ENCODE measurements at places on chromosomes 7 and 10.

DNA sequence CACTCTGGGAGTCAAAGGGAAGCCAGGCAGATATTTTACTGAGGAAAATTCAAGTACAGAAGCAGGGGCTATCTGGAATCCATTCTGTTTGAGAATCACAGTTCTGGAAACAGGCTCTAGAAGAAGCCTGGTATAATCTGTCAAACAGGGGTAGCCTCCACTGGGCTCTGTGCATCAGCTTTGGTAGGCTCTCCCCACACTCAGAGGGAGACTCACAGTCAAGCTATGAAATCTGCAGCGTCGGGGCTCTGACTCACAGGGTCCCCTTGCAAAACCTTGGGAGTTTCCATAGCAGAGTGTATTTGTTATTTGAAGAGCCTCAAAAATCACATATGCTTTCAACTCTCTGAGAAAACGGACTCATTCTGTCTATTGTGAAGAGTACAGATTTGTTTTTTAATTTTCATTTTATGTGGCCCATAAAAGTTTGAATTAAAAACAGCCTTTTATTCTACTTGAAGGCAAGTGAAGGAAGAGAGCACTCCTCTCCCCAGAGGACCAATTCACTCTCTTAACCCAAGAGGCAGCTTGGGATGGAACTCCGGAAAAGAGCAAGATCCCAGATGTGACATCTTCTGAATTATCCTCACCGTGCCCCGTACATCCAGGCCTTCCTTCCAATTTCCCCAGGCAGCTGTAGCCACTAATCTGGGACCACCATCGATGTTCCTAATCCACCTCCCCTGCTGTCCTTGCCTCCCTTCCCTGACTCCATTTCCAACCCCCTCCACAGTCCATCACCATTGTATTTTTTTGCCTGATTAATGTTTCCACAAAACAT is 590.9 kb upstream of the MGMT start:
- DNase-seq: no peak

DNA sequence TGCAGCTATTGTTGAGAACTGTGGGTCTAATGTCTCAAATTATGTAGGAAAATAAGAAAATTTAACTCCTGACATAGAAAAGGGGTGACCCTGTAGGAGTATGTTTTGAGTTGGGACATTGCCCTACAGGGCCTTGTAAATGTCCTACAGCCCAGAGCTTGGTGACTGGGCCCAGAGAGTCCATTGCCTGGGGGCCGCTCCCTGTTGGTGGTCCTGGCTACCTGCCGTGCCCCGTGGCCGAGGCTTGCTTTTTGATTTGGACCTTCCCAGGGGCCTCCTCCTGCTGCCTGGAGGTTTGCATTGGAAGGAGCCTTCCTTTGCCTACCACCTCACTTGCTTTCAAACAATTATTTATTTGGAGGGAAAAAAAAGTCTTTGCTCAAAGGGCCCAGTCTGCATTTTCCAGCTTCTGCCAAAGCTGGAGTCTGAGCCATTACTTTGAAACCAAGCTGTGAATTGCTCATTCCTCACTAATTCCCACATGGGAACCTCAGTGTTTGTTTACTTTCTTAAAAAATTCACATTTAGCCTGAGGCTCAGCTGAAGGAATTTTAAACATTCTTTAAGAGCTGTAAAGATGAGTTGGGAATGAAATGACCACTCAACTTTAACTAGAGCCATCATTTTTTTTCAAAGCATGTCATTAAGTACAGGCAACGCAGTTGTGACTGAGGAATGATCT is 355.0 kb downstream of the GLRX3 start:
- DNase-seq: no peak

- no peak for DNase-seq
Observed at GRCh38 chr7:55787796-55788195, 74.8 kb downstream of the SEPTIN14 start.

- peak; percentile 25 for DNase-seq
Observed at GRCh38 chr10:73095481-73096021, 1.1 kb downstream of the P4HA1 start.

GRCh38 chr10:61883371-61884025 is 18.0 kb upstream of the ARID5B start:
- DNase-seq: no peak

- DNase-seq: no peak
Observed at GRCh38 chr7:137846549-137846826, 286 bp downstream of the DGKI start.

DNA sequence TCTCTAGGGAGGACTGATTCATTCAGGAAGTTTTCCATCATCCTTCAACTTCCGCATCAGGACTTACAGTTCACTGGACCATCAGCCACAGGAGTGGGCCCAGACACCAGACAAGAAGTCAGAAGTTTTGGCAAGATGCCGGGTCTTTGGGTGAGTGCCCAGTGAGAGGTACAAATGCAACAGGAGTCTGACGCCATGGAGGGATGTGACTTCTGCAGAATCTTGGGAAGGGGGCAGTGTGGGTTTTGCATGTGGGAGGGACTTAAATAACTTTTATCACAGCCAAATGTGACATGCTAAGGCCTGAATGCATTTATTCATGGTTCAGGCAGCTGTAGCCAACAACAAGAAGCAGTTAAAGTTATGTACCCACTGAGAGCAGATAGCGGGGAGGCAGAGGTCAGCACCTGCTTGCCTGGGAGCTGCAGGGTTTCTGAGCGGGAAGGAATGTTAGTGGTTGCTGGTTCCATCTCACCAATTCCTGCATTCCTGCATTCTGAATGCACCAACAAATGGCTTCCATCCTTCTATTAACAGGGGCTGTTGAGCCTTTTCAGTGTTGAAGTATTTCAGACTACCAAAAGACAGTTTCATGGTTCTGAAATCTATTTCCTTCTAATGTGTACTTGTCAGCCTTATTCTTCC is 375.2 kb downstream of the PAXIP1 start:
- no peak for DNase-seq

DNA sequence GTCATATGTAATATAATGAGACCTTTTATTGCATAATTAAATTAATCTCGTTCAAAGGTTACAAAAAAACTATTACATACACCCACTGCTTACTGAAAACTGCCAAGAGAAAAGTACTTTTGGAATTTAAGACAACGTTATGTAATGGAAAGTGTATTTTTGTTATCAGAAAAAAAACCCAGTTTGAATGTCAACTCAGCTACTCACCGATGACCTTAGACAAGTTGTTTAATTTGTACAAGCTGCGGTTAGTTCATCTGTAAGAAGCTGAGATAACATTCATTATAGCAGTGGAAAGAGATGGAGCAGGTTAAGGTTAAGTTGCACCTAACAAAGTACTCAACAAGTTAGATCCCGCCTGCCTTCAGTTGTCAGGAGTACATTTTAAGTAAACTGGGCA is 1.1 kb downstream of the PSMA2 start:
- DNase-seq: no peak

DNA sequence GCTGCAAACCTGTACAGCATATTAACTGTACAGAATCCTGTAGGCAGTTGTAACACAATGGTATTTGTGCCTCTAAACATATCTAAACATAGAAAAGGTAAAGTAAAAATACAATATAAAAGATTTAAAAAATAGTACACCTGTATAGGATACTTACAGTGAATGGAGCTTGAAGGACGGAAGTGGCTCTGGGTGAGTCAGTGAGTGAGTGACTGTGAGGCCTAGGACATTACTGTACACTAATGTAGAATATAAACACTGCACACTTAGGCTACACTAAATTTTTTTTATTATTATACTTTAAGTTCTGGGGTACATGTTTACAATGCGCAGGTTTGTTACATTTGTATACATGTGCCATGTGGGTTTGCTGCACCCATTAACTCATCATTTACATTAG is 97.3 kb upstream of the STK17A start:
- DNase-seq: no peak

GRCh38 chr7:142638581-142638980 is 110.7 kb upstream of the PRSS1 start:
- no peak for DNase-seq

- peak; percentile 8 for DNase-seq
Observed at GRCh38 chr7:26153823-26154783, 2.1 kb downstream of the NFE2L3 start.

DNA sequence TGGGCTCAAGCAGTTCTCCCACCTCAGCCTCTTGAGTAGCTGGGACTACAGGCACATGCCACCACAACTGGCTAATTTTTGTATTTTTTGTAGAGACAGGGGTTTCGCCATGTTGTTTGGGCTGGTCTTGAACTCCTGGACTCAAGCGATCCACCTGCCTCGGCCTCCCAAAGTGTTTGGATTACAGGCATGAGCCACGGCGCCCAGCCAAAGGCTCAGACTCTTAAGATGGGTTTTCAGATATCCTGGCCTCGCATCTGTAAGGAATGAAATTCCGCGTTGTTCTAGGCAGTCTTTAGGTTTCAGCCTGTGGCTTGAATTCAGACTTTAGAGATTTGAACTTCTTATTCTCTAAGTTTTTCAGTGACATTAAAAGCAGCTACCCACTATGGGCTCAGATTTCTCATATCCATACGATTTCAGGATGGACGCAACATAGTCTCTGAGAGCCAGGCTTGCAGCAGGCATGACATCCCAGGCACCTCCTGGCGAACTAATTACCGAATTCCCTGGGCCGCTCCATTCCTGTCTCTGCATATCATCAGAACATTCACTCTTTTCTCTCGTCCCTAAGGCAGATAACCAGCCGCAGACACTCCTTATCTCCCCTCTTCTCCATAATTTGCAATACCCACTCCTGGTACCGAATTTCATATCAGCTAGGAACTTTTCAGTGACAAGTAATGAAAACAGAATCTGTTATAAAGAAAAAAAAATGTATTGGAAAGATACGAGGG is 29.7 kb downstream of the IL15RA start:
- no peak for DNase-seq

- no peak for DNase-seq
Observed at GRCh38 chr7:139297795-139298194, 43.3 kb upstream of the FMC1 start.
